ENCODE measurements at places on chromosomes 3 and 15. TPM values are rescaled to one million over a fixed set of nuclear protein-coding genes. Genes with fewer than 3 reads are reported as not detected.

Gene SLC12A6
- 56.6 TPM for total RNA-seq

Gene ARPP21
- total RNA-seq = 0.27 TPM

- DNase-seq = no peak
These were observed 21.4 kb downstream of the TF start for GRCh38 chr3:133767607-133768006.

DNA sequence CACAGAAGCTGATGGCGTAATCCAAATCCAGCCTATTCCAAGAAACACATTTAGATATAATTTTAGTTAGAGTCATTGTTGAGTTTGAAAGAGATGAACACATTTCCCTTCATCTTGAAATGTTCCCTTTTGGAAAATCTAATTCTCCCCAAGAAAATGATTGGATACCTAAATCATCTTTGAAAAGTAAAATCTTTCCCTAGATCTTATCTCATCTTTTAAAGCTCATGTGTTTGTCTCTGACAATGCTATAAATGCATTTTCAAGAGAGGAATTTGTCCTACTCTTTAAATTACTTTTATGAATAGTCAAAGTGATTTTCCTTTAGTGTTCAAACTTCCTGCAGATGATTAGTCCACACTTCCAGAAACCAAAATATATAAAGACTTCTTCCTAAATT is 82.6 kb upstream of the CNTN6 start:
- DNase-seq = no peak

- DNase-seq = no peak
These were observed 130.2 kb downstream of the FILIP1L start for GRCh38 chr3:99984139-99984538.

GRCh38 chr3:24678421-24678865 is 183.8 kb upstream of the THRB start:
- DNase-seq = no peak
